Diencephalon (tissue), 1 donor: ENCODE measurements at places on chromosomes 7 and 10. TPM values are rescaled to one million over a fixed set of nuclear protein-coding genes. Genes with fewer than 3 reads are reported as not detected.

The MYOF gene
- total RNA-seq, result 5.5 TPM

The PAPOLB gene
- total RNA-seq, result 1.8 TPM

The ZNF789 gene
- 26.5 TPM for total RNA-seq

The IMPDH1 gene
- total RNA-seq, result 31.8 TPM

The LLCFC1 gene
- total RNA-seq, result not detected

The EPO gene
- total RNA-seq, result not detected

The CDNF gene
- total RNA-seq, result 1.6 TPM
